CD8-positive, alpha-beta memory T cell (primary cell): ENCODE measurements at places on chromosomes 7 and 10.

DNA sequence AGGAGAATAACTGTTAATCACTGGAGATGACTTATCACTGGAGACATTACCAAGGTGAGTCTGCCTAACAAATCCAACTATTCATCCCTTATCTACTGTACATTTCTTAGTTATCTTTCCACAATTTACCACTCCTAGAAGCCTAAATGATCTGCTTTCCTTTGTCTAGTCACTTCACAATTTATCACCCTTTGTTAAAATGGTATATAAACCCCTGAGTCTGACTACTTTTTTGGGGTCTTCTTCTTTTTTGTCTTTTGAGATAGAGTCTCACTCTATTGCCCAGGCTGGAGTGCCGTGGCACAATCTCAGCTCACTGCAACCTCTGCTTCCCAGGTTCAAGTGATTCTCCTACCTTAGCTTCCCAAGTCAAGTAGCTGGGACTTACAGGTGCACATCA is 66.0 kb upstream of the SEPHS1 start:
- no peak for DNase-seq

DNA sequence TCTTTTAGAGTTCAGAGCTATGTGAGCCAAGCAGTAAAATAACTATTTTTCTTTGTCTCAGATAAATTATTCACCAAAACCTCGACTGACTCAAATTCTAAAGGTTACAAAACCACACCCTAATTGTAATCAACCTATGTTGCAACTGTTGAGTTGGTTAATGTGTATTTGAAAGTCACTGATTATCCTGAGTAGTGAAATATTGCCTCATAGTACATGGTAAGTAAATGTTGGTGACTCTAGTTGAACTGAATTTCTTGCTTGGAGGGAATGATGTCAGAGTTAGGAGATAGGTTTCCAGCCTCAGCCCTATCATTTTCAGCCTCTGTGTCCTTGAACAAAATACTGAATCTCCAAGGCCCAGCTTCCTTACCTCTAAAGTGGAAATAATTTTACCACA is 3.0 kb upstream of the CYP2C18 start:
- no peak for DNase-seq

DNA sequence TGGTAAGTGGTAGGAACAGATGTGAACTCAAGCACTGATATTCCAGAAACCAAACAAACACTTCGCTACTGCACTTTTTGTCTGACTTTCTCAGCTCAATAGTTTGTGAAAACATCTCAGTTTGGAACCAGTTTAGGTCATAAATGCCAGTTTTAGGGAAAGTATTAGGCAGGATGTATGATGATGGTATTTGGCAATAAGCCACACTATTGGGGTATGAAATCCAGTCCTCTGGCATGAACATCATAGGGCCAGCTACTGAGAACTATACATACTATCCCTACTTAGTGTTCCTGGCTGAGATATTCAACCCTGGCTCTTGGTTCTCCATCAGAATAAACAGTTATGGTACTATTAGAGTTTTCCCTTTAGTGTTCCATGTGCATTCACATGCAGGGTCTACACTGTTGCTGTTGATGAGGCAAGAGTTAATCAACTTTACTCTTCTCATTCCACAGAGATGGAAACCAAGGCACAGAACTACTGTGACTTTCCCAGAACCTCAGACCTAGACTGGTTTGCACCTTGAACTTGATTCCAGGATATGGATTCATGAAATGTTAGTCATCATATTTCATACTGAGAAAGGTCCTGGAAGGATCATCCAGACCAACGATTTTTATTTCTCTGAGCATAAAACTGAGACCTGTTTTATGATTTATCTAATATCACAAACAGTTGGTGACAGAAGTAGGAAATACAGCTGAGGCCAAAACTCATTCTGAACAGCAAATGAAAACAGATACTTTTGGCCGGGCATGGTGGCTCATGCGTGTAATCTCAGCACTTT is 20.0 kb upstream of the IFIT2 start:
- DNase-seq = no peak

GRCh38 chr10:122232769-122233168 is 38.3 kb upstream of the BTBD16 start:
- no peak for DNase-seq

DNA sequence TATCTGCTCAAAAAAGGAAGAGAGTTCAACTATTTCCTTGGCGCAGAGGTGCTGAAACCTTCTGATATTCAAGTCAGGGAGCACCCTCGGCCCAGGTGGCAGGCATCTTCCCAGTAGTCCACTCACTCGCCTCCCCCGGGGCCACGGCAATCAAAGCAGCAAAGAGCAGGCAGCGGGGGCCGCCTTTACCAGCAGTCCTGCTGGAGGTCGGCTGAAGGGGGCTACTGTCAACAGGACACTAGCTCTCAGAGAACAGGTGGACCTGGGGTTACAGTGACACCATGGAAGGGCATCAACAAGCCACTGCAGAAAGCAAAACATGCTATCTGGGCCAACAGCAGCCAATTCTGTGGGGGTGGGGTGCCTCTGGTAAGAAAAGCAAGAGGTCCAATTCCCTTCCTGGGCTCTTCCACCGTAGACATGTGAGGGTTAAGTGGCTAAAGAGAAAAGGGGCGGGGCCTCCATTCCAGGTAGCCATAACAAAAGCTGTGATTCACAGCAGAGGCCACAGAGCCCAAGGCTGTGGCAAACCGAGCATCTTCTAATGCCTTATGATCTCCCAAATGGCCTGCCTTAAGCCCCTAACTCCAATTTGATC is 9.4 kb downstream of the FZD9 start:
- no peak for DNase-seq
